HT-29 (cell line): ENCODE measurements at places on chromosomes 7 and 10. TPM values are rescaled to one million over a fixed set of nuclear protein-coding genes. Genes with fewer than 3 reads are reported as not detected.

The PAX4 gene
- total RNA-seq = 1.0 and 2.5 TPM in 2 replicates

The CLDN4 gene
- 1,331 and 1,483 TPM in 2 replicates for total RNA-seq

The ADCY1 gene
- total RNA-seq = not detected in 2 replicates

The ARHGAP22 gene
- 0.10 and 0.39 TPM in 2 replicates for total RNA-seq

The TMEM26 gene
- total RNA-seq = not detected in 2 replicates

The RELN gene
- total RNA-seq = not detected in 2 replicates

The SYT15 gene
- not detected in 2 replicates for total RNA-seq

The RNLS gene
- 20.8 and 25.1 TPM in 2 replicates for total RNA-seq

The NOLC1 gene
- 79.1 and 88.7 TPM in 2 replicates for total RNA-seq

The GSTO2 gene
- total RNA-seq = 31.4 and 31.8 TPM in 2 replicates

The ODAD2 gene
- not detected in 2 replicates for total RNA-seq

The GNGT1 gene
- not detected in 2 replicates for total RNA-seq

The C10orf71 gene
- not detected in 2 replicates for total RNA-seq

The HOXA6 gene
- total RNA-seq = 25.5 and 28.1 TPM in 2 replicates

The SH2D4B gene
- total RNA-seq = not detected in 2 replicates
